Effector CD8-positive, alpha-beta T cell (primary cell): ENCODE measurements at places on chromosomes 7 and 10.

DNA sequence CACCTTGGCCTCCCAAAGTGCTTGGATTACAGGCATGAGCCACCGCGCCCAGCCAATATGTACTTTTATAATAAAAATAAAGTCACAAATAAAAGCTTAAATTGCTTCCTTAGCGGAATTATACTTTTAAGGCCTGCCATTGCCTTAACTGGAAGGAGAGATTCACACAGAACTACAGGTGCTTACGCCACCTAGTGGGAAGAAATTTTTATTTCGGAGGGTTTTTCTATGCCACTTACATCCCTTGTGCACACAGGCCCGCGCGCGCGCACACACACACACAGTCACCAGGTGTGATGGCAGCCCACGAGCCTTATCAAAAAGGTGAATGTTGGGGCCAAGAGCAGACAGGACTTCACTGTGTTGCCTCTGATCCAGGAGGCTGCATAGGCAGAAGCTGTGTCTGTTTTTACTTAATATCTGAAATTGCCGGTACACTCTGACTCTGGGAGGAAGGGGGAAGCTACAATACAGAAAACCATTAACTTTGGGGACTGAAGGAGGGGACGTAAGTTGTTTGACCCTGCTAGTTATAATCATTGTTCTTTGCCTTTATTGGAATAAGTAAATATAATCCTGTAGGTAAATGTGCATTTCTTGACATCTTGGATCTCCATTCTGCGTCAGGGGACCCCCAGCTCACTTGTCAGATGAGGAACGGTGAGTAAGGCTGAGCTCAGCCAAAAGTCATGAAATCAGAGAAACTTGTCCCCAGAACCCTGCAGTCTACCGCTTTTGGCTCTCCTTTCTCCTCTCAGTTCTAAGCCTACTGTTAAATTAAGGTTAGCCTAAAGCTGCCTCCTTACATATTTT, 87.1 kb downstream of the SLC16A9 start:
- no peak for DNase-seq

DNA sequence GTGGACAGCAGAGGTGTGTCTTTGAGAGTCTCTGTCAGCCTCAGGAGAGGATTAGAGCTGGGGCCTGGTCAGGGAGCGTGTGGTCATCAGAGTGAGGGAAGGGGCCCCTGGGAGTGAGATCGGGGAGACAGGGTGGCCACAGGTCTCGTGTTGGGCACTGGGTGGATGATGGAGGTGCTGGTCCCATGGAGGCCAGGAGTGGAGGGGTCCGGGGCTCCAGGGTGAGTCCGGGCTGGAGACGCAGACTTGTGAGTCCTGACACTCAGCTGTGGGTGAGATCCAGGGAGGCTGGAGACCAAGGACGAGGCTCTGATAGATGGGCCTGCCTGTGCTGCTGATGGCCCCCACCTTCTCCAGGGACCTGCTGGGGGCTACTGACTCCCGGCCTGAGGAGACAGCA, 88.6 kb downstream of the DYNC2I1 start:
- no peak for DNase-seq

DNA sequence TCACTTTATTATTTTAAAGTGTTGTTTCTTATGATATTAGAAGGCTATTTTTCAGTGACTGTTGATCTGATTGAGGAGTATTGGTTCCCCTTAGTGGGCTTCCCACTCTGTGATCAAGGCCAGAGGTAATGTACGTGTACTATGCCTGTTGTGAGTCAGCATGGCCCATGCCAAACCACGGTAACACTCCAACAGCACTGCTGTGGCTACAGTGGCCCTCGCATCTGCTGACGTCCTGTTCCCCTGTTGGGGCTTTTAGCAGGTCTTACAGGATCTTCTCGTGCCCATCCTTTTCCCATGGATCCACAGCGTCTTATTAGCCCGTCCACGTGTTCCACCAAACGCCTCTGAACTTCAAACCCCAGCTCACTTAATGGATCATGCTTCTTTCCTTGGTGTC, 964.6 kb upstream of the CELF2 start:
- no peak for DNase-seq

- no peak for DNase-seq
Measured at GRCh38 chr7:16526742-16527540, at the start of gene LRRC72. Gene LRRC72, plus strand, starts transcription at chr7:16526825. Its CDS starts 128 bp downstream, at chr7:16526953.

DNA sequence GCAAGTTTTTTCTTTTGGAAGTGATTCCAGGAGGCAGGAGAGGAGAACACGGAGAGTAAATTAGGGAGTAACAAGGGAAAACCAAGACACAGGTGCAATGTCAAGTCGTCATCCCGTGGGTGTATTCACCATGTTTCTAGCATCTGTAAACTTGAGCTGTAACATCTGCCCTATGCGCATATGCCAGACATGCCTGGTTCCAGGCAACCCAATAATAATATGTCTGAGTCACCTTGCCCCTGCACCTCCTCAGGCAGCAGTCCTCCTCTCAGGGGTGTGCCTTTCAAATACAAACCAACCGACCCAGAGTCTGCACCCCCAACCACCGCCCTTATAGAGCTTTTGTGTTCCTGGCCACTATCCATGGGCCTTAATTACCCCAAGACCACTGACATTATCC, 107.0 kb upstream of the PDE1C start:
- no peak for DNase-seq

DNA sequence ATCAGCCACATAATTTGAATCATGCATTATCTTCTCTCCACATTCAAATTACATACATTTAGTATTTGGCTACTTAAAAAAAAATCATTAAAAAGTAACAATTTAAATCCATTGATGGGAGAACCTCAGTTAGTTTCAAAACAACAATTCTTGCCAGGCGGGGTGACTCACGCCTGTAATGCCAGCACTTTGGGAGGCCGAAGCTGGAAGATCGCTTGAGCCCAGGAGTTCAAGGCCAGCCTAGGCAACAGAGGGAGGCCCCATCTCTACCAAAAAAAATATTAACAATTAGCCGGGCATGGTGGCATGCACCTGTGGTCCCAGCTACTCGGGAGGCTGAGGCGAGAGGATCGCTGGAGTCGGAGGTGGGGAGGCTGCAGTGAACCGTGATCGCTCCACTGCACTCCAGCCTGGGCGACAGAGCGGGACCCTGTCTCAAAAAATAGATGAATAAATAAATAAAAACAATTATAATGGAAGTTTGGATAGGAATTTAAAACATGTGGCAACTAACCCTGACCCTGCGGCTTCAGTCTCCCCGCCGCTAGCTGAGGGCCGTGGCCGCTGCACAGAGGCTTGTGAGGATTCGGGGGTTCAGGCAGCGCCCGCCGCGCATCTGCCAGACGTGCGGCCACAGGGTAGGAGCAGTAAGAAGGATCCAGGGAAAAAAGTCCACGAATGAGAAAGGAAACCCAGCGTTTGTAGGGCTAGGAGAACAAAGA, 1.1 kb upstream of the CSGALNACT2 start:
- no peak for DNase-seq

GRCh38 chr10:42645103-42645502, 6.7 kb upstream of the ZNF33B start:
- no peak for DNase-seq

DNA sequence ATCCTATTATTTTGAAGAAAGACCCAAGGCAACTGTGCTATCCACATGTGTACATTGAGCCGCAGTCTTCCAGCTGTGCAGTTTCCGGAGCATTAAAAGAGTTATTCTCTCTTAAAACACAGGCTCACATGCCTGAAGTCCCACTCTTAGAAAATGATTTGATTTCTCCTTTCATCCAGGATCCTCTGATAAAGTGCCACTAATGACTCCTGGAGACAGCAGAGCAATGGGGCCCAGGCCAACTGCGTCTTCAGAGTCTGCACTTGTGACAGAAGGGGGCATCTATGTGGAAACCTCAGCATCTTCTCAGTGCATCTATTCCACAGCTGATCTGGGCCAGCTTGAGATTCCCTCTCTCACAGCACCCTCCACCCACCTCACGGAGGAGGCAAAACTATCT, 482.1 kb upstream of the AKR1E2 start:
- no peak for DNase-seq

GRCh38 chr10:100803908-100804307, 58.5 kb downstream of the PAX2 start:
- no peak for DNase-seq

- no peak for DNase-seq
Measured at GRCh38 chr7:130940326-130940725, 206.3 kb upstream of the KLF14 start.

DNA sequence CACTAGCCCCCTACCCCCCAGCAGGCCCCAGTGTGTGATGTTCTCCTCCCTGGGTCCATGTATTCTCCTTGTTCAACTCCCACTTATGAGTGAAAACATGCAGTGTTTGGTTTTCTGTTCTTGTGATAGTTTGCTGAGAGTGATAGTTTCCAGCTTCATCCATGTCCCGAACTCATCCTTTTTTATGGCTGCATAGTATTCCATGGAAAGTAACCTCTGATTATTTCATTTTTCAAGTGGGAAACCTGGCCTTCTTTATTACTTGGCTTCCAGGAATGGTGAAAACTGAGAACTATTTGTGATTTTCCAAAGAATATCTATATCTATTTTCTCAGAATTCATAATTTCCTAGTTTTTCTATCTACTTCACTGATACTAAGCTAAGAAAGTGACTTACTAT, 235.0 kb downstream of the MTERF1 start:
- no peak for DNase-seq

GRCh38 chr10:126634347-126634746, 36.1 kb downstream of the C10orf90 start:
- no peak for DNase-seq

DNA sequence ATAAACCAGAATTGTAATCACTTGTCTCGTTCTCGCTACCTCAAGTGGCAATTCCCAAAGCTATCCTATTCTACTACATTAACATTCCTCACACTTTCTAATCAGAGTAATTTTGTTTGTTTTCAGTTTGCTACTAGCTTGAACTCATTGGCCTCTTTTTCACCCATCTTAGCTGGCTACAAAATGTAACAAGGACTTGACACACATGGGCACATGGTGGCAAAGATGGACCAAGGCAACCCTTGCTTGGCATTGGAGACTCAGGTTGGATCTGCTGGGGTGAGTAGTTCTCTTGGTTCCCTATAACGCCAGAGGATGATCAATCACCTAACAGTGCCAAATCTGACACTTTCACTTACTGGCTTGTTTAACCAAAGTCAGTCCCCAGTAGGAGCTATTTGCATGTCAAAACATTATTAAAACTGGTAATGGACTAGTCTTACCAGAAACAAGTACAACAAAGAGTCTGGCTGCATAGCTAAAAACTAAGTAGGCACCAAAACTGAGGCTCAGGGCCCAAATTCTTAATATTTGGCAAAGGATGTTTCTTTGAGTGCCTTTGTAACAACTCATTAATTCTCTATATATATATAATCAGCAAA, 1.9 kb downstream of the USP6NL start:
- no peak for DNase-seq

GRCh38 chr10:49295297-49295696, 3.7 kb upstream of the C10orf71 start:
- DNase-seq, result no peak

DNA sequence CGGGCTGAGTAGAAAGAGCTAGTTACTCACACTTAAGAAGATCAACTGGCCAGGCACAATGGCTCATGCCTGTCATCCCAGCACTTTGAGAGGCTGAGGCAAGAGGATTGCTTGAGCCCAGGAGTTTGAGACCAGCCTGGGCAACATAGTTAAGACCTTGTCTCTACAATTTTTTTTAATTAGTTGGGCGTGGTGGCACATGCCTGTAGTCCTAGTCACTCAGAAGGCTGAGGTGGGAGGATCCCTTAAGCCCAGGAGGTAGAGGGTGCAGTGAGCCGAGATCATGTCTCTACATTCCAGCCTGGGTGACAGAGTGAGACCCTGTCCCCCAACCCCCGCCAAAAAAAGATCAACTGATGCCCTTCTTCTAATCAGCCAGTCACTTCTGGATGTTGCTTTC, 74.6 kb upstream of the ATP6V0A4 start:
- no peak for DNase-seq

- no peak for DNase-seq
Measured at GRCh38 chr7:3239291-3239691, 61.8 kb upstream of the SDK1 start.
